ENCODE measurements at places on chromosomes 6 and 20.

- no peak for DNase-seq
Observed at GRCh38 chr6:114833211-114833610, 490.4 kb upstream of the HS3ST5 start.

DNA sequence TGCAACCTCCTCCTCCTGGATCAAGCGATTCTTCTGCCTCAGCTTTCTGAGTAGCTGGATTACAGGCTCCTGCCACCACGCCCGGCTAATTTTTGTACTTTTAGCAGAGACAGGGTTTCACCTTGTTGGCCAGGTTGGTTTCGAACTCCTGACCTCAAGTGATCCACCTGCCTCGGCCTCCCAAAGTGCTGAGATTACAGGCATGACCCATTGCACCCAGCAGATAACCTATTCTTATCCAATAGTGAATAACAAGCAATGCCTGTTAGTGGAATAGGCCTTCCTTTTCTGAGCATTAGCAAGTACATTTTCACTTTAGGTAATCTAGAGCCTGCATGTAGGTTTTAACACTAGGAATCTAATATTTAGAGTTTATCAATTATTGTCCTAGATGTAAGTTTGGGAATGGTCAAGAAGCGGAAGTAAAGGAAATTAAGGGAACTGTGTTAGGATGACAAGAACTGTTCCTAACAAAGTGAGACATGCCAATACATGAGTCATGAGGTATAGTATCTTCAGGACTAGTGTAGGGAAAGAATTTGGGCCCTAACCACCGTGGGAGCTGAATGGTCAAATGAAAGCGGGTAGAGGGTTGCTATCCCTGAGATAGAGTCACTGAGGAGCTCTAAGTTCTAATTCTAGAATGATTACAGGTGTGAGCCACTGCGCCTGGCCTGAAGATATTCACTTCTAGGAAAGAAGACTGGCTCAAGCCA, 15.0 kb downstream of the BLTP3A start:
- no peak for DNase-seq

DNA sequence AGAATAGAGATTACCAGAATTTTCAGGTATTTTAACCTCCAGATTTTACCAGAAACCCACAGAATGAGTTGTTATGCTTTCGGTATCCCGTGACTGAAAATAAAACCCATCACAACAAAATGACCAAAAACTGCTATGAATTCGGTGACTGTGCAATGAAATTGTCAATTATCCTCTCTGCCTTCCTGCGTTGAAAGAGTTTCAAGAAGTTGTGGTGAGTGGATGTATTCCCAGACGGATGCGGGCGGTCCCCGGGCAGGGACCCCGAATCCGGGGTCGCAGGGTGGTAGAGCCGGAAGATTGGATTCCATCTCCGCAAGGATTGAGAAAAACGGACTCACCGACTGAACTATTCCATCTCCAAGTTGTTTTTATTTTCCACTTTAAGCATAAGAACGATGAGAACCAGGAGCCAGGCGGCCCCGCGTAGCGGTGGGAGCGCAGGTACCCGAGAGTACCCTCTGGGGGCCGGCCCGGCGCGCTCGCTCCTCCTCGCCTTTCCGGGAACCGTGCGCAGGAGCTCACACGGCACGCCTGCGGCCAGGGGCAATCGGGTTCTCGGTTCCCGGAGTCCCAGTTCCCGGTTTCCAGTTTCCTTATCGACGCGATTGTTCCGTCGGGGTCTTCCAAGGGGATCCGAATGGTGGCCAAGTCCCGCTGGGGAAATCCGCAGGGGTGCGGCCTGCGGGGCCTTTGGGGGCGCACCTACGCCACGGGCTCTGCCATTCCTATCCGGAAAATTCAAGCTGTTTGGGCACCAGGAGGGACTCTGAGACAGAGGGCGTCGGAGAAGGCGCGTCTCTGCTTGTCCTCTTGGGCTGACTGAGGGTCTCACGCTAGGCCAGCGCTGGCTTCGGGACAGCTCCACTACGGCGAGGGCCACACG, 104.9 kb upstream of the PRDM1 start:
- no peak for DNase-seq

DNA sequence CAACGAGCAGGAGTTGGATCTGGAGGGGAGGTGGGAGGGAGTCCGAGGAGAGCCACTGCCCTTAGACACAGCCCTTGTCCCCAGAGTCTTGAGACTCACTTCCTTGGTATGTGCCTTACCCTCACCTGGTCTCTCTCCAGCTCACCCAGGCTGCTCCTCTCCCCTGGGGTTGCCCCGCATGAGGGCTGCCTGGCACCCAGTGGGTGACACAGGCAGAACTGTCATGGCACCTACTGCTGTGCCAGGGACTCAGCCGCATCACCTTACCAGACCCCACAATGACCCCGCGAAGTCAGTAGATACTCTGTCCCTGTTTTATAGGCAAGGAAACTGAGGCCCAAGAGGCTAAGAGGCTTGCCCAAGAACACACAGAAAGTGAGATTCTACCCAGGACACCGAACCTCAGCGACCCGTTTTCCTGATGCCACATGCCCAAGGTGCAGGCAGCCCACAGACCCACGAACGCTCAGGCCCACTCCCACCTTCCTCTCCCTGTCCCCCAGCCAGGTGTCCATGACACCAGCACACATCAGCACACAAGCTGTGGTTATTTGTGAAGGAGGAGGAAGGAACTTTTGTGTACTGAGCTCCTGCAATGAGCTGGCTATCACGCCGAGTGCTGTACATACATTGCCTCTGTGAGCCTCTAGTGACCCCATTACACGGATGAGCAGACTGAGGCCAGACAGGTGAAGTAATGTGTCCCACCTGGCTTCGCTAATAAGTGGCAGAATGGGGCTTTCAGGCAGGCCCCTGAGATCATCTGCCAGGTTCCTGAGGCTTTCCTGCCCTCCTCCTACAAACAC, 168.1 kb downstream of the GRM4 start:
- DNase-seq, result no peak

- DNase-seq, result no peak
Observed at GRCh38 chr6:129455126-129455769, 254.7 kb downstream of the ARHGAP18 start.

DNA sequence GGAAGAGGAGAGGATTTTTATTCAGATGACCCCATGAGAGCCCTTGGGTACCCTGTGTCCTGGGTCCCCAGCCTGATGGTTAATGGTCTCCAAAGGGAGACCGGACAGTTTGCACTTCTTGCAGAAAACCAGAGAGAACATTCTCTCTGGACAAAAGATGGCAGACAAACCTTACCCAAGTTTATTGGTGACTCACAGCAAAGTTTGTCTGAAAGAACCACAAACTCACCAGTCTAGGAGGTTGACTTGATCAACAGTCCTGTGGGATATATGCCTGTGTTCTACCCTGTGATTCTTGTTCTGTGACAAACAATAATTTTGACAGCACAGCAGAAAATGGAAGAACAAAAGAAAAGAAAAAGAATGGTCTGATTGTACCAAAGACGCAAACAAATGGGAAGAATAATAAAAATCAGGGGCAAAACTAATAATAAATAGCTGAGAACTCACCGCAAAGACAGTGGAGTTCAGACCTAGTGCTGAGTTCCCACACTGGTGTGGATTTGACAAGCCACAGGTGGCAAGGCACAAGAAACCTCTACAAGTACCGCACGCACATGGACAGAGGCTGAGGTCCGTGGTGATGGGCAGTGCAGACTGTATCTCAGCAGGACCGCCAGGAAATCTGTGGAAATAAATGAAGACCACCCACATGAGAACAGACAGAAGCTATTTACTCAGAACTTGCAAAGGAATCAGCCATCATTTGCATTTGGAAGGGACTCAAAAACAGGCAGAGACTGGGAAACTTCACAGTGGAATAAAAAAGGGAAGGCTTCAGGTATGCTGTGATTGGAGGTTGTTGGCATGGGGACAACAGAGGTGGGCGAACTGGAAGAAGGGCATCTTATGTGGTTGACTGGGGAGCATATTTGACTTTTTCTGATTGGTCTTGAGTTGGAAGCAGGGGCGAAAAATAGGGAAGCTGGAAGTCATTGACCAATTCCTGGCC, 246.3 kb upstream of the RNF24 start:
- DNase-seq, result no peak

- no peak for DNase-seq
Observed at GRCh38 chr6:12635813-12636212, 80.8 kb upstream of the PHACTR1 start.

- no peak for DNase-seq
Observed at GRCh38 chr6:38634518-38634917, 5.2 kb downstream of the BTBD9 start.

DNA sequence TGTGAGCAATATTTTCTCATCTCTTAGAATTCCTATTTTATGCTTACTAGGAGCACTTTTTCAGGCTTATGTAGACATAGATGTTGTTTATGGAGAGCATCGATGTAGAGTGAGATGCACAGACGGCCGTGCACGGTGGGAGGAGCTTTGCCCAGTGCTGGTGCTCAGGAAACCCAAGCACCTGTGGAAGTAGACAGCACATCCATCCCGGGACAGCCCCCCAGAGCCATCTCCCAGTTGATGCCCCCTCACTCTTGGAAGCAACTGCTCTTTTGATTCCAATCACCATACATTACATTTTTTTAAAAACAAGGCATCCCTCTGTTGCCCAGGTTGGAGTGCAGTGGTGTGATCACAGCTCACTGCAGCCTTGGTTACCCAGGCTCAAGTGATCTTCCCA, 143.7 kb downstream of the SMOC2 start:
- DNase-seq, result no peak

GRCh38 chr6:14706378-14706929, 539.4 kb upstream of the JARID2 start:
- DNase-seq, result no peak

DNA sequence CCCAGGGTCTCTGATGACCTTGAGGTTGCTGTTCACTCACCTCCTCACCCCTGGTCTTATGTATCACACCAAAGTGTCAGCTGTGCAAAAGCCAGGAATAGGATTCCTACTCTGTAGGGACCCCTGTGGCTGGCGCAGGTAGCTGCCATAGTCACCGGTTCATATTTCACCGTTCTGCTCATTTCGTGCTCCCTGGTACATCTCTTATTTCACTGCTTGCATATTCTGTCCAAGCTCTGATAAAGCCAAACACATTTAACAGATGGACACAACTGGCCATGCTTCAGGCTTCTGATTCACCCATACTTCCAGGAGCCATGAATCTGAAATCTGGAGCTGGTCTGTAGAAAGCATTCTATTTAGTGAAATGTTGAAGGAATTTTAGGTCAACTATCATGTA, 20.5 kb downstream of the SLC22A3 start:
- no peak for DNase-seq

DNA sequence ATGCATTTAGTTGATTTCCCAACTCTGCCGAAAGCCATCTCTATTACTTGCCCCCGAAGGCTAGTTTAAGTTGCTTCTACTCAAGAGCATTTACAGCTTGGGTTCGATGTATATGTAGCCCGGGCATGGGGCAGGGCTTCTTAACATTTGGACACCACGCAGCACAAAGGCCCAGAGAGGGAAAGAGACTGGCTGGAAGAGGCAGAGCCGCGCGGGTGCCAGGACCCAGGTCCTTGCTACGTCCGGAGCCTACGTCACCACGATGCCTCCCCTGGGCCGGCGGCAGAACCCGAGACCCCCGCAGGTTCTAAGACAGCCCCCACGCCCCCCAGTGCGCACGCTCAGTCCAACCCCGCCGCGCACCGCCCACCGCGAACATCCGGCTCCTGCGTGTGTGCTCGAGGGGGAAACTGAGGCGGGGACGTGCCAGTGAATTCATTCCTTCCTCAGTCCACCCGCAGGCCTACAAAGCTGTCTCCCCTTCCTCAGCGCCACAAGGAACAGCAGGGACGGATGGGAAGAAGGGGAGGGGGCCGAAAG, 367 bp upstream of the PCIF1 start:
- no peak for DNase-seq

DNA sequence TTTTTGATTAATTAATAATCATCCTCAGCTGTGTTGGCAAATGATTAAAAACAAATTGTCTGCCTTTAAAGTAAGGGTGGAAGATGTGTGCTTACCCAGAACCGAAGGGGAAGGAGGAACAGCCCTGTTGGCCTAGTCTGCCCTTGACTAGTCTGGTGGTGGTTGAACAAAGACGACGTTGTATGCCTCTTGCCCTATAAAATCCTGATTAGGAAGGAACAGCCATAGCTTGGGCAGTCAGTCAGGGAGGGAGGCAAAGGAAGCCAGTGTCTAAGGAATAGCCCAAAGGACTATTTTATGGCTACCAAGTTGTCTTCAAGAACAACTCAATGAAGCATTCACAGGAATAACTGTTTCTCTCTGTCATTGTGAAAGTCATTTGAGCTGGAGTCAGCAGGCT, 70.7 kb downstream of the PRDM1 start:
- no peak for DNase-seq

- DNase-seq, result no peak
Observed at GRCh38 chr6:169918954-169919549, 167.6 kb downstream of the ERMARD start.

GRCh38 chr6:56459030-56459805, 183.5 kb downstream of the DST start:
- DNase-seq, result no peak

- DNase-seq, result no peak
Observed at GRCh38 chr6:150732765-150733539, 132.6 kb upstream of the MTHFD1L start.

DNA sequence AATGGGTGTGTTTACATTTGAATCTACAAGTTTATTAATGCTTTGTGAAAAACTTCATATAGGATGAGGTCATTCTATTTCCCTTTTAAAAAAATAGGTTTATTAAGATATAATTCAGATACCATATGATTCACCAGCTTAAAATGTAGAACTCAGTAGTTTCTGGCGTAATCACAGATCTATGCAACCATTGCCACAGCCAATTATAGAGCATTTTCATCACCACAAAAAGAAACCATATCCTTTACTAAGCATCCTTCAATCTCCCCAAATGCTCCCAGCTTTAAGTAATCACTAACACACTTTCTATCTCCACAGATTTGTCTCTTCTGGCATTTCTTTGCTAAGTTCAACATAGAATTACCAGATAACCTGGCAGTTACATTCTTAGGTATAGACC, 137.2 kb downstream of the PTPRT start:
- no peak for DNase-seq

GRCh38 chr6:158086504-158087223, 81.4 kb downstream of the SERAC1 start:
- DNase-seq, result no peak

DNA sequence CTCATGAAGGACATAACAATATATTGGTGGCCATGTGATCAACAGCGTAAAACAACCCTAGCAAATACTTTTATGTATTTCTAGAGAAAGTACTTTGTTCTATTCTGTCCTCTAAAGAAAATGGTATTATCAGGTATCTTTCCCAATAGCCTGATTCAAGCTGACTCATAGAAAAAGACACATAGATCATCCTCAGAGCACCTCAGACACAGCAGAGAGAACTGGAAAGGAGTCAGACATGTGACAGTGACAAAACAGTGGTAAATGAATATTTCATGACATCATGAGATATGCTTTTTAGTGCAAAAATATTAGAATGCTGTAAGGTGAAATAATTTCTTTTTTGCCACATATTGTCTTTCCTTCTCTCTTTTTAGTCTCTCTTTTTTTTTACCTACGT, 1355.0 kb upstream of the MAP3K7 start:
- no peak for DNase-seq

GRCh38 chr6:41939176-41939847, 2.3 kb downstream of the CCND3 start:
- no peak for DNase-seq

Data from NCI-H1417 treated with DMSO at 0.1 percent for 48 hours (cell line).